Thoracic aorta (tissue), 2 donors: ENCODE measurements at places on chromosomes 3 and 15. TPM values are rescaled to one million over a fixed set of nuclear protein-coding genes. Genes with fewer than 3 reads are reported as not detected.

The LTK gene
- total RNA-seq = 0.81 TPM

The SLC6A20 gene
- not detected for total RNA-seq

DNA sequence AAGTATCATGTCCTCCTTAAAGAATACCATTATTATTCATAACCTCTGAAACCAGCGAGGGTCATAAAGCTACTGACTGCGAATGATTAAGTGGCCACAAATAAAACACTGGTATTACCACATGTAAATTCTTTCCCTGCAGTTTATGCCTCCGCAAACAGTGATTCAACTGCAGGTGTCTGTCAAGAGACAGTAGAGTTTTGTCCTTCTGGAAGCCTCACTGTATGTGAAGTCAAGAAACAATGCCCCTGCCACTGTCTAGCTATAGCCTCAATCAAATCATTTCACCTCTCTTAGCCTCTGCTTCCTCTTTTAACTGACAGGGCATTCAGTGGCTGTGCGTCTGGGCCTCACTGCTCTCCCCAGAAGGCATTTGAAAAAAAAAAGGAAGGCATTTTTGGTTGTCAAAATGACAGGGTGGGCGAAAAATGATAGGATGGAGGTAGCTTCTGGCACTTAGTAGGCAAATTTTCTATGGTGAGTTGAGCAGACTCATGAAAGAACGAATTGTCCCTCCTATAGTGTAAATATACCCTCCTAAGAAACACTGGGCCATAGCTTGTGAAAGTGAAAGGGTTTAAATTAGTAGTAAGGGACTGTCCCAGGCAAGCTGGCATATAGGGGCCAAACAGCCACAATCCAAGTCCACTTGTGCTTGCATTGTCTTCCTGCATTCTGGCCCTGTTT is 66.7 kb downstream of the FILIP1L start:
- no peak for DNase-seq

The FAM98B gene
- total RNA-seq = 14.0 TPM

The MLF1 gene
- total RNA-seq = 10.7 TPM

GRCh38 chr3:71444028-71444860 is 139.3 kb downstream of the FOXP1 start:
- no peak for DNase-seq

The CDC25A gene
- total RNA-seq = not detected

The NR2F2 gene
- total RNA-seq = 49.8 TPM

The ZNF80 gene
- not detected for total RNA-seq

The FRMD5 gene
- not detected for total RNA-seq

The GOLGA8S gene
- 0.42 TPM for total RNA-seq

DNA sequence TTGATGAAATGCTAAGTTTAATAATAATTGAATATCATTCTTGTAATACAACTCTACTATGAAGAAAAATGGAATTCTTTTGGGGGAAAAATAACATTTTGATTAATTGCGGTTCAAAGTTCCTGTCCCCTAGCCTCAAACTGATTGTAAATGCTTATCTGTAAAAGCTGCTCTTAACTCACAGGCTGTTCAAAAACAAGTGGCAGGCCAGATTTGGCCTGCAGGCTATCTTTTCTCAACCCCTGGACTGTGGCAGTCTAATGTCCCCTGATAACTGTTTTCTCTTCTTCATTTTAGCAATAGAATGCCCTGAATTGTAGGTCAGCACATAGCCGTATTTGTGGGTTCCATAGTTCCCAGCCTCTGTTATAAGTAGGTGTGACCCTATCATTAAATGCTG is 23.5 kb upstream of the SAMMSON start:
- DNase-seq = no peak

The PLIN1 gene
- 5.7 TPM for total RNA-seq

GRCh38 chr3:126435456-126436315 is 40.0 kb downstream of the ZXDC start:
- no peak for DNase-seq

The SERPINI2 gene
- not detected for total RNA-seq

- DNase-seq = peak; percentile 94
Measured at GRCh38 chr3:123660900-123661299, 76.0 kb upstream of the HACD2 start.

The CCK gene
- not detected for total RNA-seq

DNA sequence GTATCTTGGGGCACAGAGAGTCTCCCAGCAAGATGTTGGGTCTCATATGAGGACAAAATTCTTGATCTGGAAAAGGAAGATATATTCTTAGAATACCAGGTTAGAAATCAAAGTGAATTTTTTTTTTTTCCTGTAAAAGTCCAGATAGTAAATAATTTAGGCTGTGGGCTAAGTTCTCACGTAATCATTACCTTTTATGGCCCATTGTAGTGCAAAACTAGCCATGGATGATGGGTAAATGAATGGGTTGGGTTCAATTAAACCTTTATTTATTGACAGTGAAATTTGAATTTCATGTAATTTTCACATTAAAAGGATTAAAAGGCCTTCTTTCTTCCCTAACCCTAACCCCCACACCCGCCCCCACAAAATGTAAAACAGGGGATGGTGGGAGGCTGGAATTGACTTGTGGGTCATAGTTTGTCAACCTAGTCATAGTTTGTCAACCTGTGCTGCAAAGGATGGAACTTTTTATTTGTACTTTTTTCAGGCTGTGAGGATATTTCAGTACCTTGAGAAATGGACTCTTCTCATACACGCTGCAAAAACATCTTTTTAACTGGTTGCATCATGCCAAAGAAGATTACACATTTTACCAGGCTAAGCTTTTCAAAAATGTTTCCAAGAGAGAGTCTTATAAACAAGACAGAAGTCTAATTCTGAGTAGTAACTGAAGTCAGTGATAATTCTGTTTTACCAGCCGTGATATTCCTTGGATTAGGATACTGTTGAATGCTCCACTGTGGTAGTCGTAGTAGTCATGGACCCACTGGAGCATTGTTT is 138.8 kb downstream of the AKAP13 start:
- DNase-seq = no peak

DNA sequence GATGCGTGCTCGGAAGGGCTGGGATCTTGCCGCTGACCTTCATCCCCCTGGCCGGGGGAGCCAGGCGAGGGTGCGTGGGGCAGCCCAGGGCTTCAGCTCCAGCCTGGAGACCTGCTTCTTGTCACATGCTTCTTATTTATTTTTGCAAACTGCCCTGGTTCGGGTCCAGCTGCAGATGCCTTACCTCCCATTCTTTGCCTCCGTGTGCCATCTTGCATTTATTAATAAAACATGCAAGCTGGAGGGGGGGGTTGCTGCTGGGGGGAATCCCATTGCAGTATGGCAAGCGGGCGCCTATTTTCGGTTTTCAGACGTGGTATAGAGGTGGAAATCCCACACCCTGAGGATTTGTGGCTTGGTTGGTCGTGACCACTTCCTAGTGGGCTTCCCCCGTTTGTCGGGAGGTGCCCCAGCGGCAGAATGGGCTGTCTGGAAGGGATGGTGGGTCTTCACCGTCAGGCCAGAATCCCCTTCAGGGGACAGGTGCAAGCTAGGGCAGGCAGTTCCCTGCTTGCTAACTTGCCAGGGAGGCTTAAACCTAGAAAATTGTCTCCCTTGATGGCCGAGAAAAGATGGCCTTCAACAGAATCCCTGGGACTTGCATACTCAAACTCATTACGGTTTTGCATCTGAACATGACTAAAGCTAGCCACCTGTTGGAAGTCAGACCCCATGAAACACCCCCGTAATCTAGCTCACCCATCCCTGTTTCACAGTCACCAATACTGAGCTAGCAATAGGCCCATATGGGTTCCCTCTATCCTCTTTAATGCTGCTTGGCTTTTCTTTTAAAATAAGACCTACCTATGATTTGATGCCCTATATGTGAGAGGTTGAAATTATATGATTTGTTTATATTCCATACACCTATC is 569 bp downstream of the TMEM266 start:
- DNase-seq = no peak

The CDHR4 gene
- total RNA-seq = 0.68 TPM

GRCh38 chr15:79167776-79168175 is 77.2 kb upstream of the RASGRF1 start:
- DNase-seq = no peak

DNA sequence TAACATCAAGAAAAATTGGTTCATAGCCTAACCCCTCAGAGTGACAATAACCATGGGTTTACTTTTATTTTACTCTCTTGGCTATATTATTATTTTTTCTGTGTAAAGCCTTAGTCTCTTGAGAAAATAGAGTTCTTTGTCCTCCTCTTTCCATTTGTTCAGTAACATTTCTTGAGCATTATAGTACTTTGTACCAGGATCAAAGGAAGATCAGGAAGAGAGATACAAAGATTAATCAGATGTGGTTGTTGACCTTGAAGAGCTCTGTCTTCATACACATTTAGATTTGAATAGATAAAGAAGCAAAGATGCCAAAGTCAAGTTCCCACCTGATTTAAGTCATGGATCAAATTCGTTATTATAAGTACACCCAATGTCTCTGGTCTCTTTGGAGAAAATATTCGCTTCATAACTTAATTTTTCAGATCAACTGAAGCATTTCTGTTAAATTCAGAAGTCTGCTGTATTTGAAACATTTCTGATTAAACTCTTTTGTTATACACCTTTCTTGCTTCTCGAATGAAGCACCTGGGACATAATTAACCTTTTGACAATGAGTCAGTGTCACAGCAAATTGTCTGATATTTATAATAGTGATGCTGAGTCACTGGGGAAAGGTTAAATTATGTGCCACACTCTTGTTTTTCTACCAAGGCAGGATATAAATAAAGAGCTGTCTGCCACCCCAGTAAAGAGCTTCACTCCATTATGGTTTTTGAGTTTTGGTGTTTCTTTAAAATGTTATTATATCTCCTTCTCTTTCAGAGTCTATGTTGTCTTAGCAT is 100.2 kb downstream of the GHSR start:
- DNase-seq = no peak

- DNase-seq = no peak
Measured at GRCh38 chr15:34808016-34808415, 12.7 kb upstream of the ACTC1 start.

DNA sequence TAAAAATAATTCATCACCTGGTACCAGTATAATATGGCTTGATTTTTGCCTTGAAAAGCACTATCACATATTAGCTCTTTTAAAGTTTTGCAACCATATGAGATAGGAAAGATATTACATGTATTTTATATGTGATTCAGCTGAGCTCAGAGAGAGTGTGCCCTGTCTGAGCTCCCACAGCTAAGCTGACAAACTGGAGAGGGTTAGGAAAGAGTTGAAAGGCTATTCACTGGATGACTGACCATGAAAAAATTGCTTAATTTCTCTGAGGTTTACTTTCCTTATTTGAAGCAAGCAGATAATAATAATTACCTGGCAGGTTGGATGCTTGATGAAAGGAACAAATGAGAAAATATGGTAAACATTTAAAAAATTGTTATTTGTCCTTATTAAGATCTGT is 97.4 kb upstream of the CCDC80 start:
- DNase-seq = no peak

The AHSG gene
- not detected for total RNA-seq

DNA sequence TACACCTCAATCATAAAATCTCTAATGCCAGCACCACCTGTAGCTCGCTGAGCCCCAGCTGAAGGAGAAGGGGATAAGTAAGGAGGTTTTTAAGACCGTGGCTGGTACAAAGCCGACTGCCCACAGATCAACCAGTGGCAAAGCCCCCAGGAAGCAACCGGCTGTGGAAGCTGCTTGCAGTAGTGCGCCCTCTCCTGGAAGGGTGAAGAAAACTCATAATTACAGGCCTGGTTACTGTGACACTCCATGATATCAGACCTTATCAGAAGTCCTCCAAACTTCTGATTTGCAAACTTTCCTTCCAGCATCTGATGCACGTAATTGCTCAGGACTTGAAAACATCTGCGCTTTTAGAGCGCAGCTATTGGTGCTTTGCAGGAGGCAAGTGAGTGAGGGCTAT is 63.1 kb upstream of the MCTP2 start:
- no peak for DNase-seq

DNA sequence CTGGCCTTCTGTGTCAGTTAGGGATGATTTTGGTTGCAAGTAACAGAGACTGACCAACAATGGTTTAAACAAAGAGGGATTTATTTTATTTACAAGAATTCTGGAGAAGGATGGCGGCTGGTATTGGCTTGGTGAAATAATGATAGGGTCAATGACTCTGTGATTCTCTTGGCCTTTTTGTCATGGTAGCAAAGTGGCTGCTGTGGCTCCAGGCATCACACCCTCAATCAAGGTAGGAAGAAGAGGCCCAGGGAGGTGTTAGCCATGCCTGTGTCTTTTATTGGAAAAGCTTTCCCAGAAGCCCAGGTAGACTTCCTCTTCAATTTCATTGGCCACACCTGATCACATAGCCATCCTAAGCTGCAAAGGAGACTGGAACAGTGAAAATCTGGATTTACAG is 13.1 kb downstream of the FAM107A start:
- DNase-seq = no peak

- no peak for DNase-seq
Measured at GRCh38 chr15:26771578-26772153, 1.2 kb downstream of the GABRB3 start.

DNA sequence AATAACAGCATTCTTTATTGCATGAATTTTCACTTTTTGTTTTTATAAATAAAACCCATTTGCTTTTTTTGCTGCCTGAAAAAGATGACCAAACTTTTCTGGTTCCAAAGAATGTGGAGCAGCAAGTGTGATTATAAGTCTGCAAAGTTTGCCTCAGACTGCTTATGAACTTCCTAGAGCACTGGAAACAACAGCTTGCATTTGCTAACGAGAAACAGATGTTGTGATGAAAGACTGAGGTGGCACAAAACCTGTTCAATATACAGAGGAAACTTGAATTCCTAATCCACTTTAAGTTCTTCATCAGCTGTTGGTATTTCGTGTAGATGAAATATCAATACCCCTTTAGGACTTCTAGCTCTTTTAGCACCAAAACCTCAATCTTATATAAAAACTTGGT is 9.3 kb downstream of the ZPLD1 start:
- no peak for DNase-seq

The AMIGO3 gene
- total RNA-seq = 5.8 TPM

DNA sequence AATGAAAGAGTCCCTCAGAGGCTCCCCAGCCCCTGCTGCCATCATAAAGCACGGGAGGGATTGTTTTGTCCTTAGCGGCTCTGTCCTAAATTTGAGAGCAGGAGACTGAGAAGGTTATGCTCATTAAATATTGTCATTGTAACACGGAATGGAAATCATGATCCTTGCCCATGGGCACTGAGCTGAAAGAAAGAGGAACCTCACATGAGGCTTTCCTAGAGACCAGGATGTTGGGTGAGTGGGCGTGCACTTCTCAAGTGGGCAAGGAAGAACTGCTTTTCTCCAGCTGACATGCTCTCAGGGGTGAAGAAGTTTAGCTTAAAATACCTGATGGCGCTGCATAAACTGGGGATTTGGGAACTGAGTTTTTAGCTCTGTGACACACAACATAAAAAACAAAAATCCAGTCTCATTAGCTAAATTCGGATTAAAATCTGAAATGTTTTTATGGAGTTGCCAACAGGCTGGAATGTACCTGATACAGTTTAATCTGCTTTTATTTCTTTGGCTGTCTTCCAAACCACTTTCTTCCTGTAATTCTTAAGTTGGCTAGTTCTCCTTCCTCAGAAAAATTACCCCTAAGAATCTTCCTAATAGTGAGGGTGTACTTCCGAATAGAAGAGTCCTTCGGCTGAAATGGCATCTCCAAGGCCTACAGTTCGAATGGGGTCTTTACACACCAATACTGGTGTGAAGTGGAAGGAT is 31.7 kb downstream of the ADPGK start:
- DNase-seq = no peak

The ANKDD1A gene
- 58.1 TPM for total RNA-seq
